CD4-positive, alpha-beta T cell treated with Interleukin-12 subunit alpha and Interleukin-12 subunit beta, for 1 hour (primary cell): ENCODE measurements at places on chromosomes 7 and 10.

DNA sequence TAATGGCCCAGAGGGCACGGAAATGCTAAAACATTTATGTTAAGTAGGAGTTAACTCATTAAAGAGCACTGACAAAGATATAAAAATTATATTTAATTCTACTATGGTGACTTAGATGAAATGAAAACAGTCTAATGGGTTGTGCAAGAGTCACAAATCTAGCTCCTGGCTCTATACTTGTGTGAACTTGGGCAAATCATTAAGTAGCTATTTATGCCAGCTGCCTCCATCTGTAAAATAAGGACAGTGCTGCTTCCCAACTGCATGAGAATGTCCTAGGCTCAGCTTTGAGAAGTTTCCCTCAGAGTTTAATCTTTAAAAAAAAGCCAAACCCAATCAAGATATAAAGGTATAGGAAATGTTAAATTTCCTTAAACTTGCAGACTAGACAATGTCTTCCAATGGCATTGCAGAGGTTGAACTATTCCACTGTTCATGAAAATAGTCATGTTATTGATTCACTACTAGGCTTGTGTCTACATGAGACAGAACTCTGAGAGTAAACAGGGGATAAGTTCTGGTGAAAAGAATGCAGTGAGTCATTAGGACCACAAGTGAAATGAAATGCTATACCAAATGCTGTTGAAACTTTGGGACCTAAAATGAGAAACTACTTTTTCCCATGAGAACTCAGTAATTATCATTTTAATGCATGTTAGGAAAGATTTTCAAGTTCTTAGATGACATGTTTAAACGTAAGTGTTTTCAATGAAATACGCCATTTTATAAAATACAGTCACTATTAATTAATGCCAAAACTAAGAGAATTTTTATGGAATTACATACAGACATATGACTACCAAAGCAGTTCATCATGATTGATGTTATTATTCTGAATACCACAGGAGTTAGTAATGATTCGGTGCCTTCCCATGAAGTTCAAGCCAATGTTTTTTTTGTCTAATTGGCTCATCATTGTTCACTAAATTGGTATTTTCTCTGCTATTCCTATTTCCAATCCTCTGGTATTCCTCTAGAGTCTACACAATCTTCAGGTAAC, 84.2 kb downstream of the CDK6 start:
- no peak for DNase-seq

DNA sequence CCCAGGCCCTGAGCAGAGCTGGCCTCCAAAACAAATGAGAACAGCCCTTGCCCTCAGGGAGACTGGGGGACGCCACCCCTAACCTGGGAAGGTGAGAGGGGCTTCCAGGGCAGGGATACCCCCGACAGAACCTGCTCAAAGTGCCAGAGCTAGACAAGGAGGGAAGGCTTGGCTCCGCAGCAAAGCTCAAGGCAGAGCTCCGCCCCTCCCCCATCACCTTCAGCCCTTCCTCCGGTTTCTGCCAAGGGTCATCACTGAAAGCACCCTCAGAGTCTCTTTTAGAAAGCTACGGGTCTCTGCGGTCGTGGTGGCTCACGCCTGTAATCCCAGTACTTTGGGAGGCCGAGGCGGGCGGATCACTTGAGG, 73.4 kb upstream of the CUX1 start:
- no peak for DNase-seq

- DNase-seq = no peak
These were observed 38.5 kb downstream of the C1GALT1 start for GRCh38 chr7:7220821-7221220.

GRCh38 chr10:71581376-71581775, 138.2 kb downstream of the C10orf105 start:
- no peak for DNase-seq

DNA sequence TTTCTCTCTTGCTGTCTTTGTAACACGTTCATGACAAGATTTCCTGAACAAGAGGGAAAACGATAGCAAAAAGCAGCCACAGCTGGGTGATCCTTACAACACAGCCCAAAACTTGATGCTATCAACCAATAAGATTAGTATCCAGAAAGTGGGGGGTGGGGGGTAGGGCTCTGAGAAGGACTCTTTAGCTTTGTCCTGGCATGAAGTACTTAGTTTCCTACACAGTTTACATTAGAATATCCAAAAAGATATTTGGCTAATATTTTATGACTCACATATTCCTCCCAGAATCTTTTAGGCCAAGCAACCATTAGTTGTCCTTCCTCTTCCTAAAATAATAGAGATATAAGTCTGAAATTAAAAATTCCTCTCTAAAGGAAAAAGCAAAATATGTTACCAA, 22.9 kb upstream of the LRRC17 start:
- no peak for DNase-seq

GRCh38 chr7:158277219-158278141, 310.1 kb downstream of the PTPRN2 start:
- DNase-seq = no peak

- DNase-seq = no peak
These were observed 103.5 kb upstream of the FERD3L start for GRCh38 chr7:19248681-19249080.

DNA sequence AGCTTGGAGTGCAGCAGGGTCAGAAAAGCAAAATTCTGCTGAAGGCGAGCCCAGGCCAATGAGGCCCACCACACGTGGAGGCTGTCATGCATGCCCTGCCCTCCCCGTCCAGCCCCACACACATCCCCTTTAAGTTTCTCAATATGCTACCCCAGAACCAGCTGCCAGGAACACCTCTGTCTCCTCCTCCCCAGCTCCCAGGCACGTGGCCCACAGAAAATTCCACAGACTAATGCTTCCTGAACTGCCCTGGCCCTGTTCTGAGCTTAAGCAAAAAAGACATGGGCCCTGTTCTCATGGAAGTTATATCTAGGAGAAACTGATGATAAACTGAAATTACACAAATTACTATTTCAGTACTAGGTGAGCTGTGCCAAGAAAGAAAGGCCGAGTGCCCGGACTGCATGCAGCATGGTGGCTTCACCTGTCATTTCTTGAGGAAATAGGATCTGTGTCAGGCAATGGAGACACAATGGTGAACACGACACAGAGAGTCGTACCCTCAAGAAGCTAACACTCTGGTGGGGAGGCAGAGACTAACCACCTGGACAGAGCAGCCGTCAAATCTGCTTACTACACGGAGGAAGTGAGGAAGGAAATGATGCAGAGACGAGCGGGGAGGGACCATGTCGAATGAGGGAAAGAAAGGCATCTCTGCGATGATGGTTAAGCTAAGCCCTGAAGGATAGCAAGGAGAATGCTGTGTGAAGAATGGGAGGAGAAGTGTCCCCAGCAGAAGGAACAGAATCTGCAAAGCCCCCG, 44.5 kb downstream of the PODXL start:
- DNase-seq = no peak
